Iris pigment epithelial cell (primary cell): ENCODE measurements at places on chromosomes 5 and 9.

- no peak for DNase-seq
These were observed 35.2 kb downstream of the SH3PXD2B start for GRCh38 chr5:172418862-172419814.

DNA sequence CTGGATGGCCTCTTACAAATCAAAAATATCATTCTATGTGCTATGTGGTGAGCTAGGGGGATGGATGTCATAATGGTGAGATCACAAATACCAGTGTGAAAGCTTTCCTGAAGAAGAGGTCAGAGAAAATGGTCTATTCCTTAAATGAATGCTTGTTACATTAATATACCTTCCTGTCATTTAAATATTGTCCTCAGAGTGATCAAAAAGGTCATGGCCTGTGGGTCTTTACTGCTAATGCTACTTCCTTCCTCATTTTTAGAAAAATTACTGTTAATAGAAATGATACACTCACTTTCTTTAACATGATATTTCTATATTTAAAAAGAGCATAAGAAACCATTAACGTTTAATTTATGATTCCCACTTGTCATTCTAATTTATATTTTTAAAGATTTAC is 9.7 kb downstream of the OMD start:
- peak; percentile 30 for DNase-seq

- no peak for DNase-seq
These were observed 1067.8 kb upstream of the EDIL3 start for GRCh38 chr5:85452322-85453025.

DNA sequence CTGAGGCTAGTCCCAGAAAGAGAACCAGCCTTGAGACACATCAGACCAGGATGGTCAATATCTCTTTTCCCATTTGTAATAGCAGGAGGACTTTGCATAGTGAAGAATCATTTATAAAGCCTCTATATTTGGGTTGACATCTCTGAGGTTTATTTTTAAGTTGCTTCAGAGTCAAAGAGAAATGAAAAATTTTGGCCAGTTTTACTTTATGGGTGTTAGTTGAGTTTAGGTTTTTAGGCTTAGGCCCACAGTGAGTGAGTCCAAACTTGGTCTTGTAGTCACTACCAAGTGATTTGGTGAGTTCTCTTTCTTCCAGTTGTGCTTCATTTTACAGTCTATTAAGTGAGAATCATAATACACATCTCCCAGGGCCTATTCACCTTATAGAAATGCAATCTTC is 5.3 kb upstream of the MEF2C start:
- no peak for DNase-seq

GRCh38 chr5:142726188-142726731 is 40.4 kb upstream of the FGF1 start:
- peak; percentile 89 for DNase-seq

DNA sequence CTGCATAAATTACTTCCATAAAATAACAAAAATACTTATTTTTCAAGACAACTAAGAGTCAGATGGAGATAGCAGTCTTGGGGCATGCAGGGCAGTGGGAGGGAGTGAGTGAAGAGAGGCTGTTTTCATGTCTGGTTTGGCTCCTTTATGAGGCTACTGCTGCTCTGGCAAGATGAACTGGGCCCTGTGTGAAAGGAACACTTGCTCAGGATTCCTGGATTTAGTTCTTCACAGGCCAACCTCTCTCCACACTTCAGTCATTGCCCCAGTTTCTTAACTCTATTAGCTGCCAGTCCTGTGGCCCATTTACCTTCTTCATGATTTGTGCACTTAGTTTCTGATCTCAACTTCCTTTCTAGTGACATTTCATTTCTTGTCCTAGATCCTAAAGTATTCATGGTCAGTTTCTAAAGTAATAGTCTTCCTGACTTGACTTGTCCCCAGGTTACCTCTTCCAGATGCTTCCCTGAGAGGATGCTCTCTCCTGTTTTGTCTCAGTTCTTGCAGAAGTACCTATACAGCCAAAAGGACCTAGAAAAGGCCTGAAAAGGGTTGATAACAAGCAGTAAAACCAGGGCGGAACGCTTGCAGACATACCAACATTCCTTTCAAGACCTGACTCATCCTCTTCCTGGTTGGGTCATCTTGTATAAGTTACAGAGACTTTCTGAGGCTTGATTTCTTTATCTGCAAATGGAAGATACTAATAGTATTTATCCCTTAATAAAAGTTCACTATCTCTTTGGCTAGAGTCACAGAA is 77.0 kb upstream of the ZFAND5 start:
- peak; percentile 95 for DNase-seq

DNA sequence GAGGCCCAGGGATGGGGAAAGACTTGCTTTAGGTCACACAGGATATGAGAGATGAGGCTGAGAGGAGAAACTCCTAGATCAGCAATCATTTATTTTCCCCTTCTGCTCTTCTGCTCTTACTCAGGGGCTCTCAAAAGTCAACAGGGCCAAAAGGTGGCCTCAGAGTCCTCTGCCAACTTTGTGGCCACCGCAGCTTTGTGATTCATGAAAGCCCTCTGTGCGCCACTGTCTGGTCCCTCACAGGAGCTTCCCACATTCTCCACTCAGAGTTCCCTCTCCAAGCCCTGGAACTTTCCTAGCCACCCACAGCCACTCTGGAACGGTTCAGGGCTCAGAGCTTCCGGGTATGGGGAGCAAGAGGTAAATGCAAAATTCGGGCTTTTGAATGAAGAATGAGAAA is 82.4 kb downstream of the COL27A1 start:
- no peak for DNase-seq

DNA sequence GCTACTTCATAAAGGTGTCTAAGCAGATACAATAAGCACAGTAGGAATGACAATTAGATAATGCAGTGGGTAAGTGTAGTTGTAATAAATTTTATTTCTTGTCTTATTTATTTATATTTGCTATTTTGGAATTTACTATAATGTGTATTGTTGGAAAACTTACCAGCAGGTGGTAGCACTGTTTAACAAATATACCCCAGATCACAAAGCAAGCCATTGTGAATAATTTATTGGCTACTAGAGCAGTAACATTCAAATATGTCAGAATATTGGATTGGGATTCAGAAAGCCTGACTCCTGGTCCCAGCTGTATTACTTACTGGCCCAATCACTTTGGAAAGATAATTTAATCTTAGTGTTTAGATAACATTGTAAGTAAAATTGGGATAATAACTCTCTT is 78.0 kb downstream of the ISOC1 start:
- DNase-seq = peak; percentile 20

- DNase-seq = peak; percentile 3
These were observed 98.2 kb upstream of the NIPBL start for GRCh38 chr5:36778336-36778735.

DNA sequence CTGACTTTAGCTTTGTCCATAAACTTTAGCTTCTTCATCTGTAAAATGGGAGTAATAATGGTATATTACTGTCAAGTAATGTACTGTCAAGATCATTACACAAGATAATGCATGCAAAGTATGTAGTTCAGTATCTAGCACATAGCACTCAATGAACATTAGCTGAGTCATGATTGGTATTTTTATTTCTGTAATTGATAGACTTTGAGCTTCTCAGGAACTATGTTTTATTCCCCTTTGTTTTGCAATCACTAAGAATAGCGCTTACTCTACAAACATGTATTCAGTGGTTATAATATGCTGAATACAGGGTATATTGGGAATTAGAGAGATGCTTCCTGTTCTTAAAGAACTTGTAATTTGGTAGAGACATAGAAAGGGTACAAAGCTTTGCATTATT is 142.3 kb upstream of the KLF9 start:
- DNase-seq = peak; percentile 40

GRCh38 chr5:89016741-89017303 is 133.8 kb upstream of the MEF2C start:
- no peak for DNase-seq

- no peak for DNase-seq
These were observed 80.0 kb upstream of the LRRTM2 start for GRCh38 chr5:138955013-138955660.

- DNase-seq = no peak
These were observed 22.6 kb downstream of the PTPN3 start for GRCh38 chr9:109475526-109475925.

- DNase-seq = no peak
These were observed 8.2 kb downstream of the OTULIN start for GRCh38 chr5:14672484-14673394.

DNA sequence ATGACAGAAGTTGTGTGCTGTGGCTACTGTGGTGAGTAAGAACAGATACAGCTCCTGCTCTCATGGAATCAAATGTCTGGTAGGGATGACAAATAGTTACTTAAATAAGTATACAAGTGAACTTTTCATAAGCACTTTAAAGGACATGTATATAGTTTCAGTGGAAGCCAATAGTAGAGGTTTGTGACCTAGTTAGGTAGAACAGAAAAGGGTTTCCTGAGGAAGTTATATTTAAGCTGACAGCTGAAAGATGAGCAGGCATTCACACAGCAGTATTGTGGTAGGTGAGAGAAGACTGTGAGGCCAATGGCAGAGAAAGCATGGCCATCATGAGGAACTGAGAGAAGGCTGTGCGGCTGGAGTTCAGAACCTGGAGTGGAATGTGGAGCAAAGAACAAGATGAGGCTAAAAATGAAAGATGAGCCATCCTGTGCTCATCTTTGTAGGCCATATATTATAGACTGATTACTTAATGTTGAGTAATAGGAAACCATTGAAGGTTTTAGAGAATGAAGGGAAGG is 15.4 kb downstream of the FAM174A start:
- peak; percentile 9 for DNase-seq

DNA sequence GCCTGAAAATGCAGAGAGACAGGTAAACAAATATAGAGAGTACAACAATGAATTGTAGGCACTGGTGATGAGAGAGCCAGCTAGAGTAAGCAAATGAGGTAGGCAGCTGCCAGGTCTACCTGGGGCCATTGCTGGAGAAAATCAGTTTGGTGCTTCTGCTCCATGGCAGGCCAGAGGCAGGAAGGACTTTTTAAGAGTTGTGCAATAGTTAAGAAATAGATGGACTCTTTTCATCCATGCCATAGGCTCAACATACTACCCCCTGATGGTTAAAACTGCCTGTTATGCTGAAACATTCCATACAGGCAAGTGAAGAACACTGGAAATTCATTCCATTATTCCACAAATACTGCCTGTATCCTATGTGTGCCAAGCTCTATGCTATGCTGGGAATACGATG is 86.5 kb upstream of the CCDC112 start:
- DNase-seq = no peak

DNA sequence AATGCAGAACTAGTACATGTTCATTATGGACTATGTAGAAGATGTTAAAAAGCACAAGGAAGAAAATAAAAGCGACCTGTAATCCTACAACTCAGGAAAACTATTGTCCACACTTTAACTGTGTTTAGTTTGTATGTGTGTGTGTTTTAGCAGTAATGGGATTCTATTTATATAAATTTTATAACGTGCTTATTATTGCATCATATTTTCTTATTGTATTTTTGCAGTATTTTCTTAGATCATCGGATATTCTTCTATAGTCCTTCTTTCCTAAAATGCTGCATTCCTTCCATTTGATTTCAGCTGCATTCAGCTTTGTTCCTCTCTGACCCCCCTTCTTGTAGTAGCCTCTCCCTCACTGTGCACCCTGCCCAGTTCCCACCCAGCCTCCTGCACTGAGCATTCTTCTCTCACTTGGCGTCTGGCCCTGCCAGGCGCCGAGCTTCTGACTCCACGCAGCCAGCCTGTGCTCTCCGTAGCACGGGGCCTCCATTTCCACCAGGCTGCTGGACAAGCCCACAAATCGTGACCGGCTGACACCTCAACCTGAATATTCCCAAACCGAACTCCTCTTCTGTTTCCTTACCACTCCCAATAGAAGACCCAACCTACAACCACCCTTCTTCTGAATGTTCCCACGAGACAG is 39.9 kb downstream of the MVB12B start:
- no peak for DNase-seq

GRCh38 chr9:34125681-34126206 is 754 bp downstream of the DCAF12 start:
- DNase-seq = peak; percentile 26

GRCh38 chr9:137392232-137393007 is 30.5 kb downstream of the EXD3 start:
- no peak for DNase-seq

- no peak for DNase-seq
These were observed 84.7 kb upstream of the DHFR start for GRCh38 chr5:80739496-80739895.

DNA sequence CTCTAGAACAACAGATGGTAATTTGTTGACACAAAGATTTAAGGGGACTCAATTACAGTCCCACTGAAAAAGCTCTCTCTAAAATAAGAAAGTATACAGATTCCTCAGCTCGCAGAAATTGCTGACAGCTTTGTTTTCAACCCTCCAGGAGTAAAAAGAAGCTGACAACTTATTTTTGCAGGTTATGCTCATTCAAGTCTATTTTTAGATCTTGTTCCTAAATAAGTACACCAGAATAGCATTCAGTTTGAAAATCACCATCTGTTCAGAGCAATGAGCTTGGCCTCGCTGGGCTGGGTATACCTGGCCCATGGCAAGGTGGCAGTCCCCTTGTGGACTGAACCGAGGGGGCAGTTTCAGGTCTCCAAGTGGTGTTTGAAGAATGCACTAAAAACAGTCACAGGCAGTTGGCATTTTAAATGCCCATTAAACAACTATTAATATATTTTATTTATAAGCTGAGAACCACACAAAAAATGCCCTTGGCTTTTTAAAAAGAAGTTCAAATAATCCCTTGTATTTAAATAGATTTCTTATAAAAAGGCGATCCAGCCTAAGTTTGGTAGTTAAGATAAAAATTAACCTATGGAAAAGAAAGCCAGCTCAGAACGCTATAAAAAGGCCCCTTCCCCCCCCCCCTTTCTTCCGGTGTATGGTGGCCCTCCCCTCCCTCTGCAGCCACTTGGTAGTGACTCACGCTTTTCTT is 169.2 kb downstream of the AUH start:
- DNase-seq = no peak

DNA sequence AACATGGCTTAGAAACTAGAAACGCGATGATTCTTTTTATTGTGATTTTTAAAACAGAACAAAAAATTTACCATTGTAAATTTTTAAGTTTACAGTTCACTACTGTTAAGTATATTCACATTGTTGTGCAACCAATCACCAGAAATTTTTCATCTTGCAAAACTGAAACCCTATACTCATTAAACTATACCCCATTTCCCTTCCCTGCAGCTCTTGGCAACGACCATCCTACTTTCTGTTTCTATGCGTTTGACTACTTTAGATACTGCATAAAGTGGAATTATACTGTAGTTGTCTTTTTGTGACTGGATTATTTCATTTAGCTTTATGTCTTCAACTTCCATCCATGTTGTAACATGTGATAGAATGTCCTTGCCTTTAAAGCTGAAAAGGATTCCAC is 52.5 kb downstream of the SPOCK1 start:
- DNase-seq = no peak

GRCh38 chr5:74639807-74640449 is 600 bp downstream of the ENC1 start:
- DNase-seq = peak; percentile 56

DNA sequence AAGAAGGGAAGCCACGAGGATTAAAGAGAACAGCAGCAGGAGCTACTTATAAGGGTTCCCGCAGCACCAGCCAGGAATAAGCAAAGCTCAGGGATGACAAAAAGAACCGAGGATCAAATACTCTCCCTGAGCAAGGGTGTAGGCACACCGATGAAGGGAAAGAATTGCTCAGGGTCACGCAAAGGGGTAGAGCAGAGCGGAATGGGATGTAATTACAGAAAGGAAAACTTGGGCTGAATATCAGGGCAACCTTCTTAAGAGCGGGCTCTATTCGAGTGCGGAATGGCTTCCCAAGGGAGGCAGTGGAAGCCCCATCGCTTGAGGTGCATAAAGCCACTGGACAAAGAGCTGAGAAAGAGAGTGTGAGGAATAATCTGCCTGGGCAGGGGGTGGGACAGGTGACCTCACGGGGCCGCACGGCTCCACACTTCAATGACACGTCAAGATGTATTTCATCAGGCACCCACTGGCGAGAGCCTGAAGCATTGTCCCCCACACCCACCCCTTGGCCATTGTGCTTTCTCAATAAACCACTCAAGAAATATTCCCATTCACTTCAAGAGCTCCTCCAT is 162.2 kb downstream of the EBF1 start:
- no peak for DNase-seq
